Forelimb muscle (tissue), 1 donor: ENCODE measurements at places on chromosomes 12 and 14.
A peak's percentile ranks its signal among the peaks of the same experiment; 100 is the strongest.

GRCh38 chr12:24913130-24913529 lies 35.8 kb downstream of the BCAT1 start:
- no peak for DNase-seq

DNA sequence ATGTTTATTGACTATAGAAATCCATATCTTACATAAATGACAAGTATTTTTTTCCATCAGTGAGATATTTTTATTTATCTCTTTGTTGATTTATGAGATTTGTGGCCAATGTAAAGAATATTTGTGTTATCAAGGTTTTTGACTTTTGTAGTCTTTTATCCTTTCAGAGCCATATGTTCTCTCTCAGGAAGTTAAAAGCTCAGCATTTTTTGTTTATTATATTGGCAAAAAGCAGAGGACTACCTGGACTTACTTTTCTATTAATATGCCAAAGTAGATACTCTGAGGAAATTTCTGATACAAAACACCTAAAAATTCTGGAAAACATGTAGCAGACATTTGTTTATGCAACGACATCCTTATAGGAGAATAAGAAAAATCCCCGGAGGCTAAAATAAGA lies 490.3 kb downstream of the SLC6A15 start:
- no peak for DNase-seq

GRCh38 chr12:79680051-79680450 lies 10.7 kb downstream of the PAWR start:
- DNase-seq = no peak

- no peak for DNase-seq
Observed at GRCh38 chr14:87155856-87156488, 837.0 kb downstream of the GALC start.

GRCh38 chr12:81627336-81628189 lies 131.6 kb downstream of the PPFIA2 start:
- DNase-seq = peak; percentile 14

DNA sequence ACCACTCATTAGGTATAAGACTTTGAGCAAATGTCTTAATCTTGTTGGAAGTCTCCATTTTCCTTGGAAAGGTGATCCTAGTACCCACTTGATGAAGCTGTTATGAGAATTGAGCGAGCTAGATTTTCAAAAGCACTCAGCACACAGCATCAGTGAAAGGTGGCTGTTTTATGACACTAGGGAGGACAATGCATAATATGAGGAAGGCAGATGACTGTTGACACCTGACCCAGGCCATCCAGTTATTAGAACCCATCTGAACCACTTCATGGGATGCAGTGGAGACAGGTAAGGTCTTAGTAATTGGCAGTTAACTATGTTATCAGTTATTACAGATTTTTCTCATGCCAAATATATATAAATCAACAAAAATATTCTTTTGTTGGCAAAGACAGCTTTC lies 369.9 kb upstream of the PDE3A start:
- no peak for DNase-seq

GRCh38 chr14:78985668-78986381 lies 815.7 kb downstream of the NRXN3 start:
- DNase-seq = no peak

- no peak for DNase-seq
Observed at GRCh38 chr14:51852541-51852940, 7.9 kb upstream of the GNG2 start.
